ENCODE measurements at places on chromosomes 4 and X.

- DNase-seq: no peak
Measured at GRCh38 chr4:560061-560460, 16.0 kb downstream of the TMEM271 start.

GRCh38 chr4:23877758-23878229 lies 12.1 kb downstream of the PPARGC1A start:
- no peak for DNase-seq

DNA sequence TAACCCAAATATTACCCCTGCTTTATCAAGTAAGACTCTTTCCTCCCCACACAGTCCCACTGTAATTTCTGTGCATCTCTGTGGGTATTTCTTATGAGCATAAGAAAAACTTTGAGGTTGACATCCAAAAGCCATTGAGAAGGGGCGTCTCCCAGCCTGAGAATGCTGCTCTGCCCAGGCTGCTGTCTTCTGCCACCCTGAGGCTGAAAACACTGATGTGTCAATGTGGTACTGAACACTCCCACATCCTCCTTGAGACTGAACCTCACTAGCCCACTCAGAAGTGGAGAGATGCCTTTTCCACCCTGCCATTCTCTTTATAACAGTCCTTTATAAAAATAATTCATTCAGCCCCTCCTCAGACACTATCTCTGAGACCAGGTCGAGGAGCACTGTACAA lies 120.8 kb downstream of the SMIM20 start:
- no peak for DNase-seq

DNA sequence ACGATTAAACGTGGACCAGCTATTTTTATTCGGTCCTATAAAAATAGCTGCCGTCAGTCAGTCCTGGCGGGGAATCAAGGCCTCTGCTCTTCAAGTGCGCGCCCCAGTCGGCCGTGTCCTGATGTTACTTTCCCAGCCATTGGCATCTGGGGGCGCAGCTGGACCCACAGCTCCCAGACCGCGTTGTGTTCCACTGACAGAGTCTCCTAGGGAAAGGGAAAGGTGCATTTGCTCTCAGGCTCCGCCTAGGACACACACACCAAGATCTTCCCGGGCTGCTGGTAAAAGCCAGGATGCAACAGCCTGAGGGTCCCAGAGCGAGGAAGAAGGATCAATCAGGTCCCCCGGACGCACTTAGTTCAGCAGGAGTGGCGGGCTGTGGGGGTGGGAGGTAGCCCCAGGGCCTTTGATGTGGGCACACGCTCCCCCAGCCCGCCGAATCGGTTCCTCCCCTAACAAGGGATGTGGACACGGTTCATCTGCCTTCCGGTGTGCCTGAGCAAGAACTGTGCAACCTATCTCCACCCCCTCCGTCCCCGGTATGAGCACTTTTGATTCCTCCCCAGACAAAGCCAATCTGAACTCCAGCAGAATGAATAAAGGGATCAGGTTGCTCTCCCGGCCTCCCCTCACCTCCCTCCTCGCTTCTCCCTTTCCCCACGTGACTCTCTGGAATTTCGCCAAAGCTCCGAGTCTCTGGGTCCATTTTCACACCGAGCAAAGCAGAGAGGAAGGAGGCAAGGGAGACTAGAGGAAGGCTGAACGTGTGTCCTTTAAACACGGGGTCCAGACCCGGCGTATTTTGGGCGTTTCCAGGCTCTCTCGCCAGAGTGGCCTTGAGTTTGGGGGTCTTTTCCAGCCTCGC lies 626 bp upstream of the FRAS1 start:
- peak; percentile 10 for DNase-seq

- no peak for DNase-seq
Measured at GRCh38 chr4:56704089-56704871, 23.2 kb upstream of the HOPX start.

- no peak for DNase-seq
Measured at GRCh38 chr4:4860600-4861389, 1.3 kb downstream of the MSX1 start.

- no peak for DNase-seq
Measured at GRCh38 chr4:183185018-183185417, 86.0 kb downstream of the WWC2 start.

GRCh38 chrX:142089193-142089592 lies 115.9 kb downstream of the MAGEC2 start:
- no peak for DNase-seq

- DNase-seq: no peak
Measured at GRCh38 chr4:3769642-3770184, 3.5 kb downstream of the ADRA2C start.

DNA sequence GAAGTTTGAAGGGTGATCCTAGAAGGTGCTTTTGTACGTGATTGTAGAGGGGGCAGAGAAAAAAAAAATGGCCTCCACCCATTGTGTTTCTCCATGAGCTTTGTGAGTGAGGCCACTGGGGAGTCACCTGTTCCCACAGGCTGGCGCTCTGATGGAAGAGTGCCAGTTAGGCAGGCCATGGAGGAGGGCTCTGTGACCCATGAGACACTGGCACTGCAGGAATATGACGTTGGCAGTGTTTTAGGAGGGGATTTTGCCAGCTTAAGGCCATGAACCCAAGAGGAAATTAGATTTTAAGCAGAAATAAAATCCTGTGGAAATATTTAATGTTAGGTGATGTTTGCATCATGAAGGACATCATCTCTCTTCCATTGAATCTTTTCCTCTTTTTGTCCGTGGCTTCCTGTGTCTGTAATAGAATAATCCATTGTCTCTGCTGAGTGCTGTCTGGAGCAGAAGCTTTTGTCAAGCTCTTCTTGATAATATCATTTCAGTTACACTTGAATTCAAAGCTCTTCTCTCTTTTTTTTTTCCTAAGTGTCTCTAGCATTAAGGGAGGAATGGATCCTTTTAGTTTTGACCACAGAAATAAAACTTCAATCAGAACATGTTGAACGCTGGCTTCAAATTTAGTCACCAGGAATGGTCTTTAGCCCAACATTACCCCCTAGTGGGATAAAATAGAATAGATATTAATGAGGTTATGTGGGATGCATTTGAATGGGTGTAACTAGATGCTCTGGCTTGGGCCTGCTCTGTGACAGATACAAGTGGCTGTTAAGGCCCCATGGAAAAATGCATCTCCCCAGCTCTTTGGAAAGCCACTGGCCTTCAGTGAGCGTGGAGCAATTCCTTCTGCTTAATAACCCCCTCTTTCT lies 41.0 kb upstream of the UCP1 start:
- DNase-seq: no peak

DNA sequence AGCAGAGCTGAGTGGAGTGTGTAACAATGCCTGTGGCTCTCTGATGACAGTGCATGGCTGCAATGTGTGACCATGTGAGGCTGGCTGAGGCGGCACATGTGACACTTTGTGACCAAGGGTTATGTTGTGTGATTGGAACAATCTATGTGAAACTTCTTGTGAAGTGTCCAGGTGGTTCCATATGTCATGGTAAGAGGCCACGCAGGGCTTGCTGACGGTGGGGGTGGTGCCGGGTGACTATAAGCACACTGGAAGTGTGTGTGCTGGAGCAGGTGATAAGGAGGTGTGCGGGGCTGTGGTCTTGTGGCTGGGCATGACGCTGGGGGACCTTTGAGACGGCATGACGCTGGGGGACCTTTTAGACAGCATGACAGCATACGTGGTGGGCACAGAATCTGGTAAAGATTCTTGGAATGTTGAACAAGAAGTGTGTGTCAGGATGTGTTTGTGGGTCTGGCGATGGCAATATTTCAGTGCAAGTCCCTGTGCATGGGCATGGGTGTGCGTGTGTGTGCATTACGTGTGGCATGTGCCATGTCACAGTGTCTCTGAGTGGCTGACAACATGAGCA lies 7.4 kb upstream of the HDAC6 start:
- no peak for DNase-seq

GRCh38 chr4:158724637-158725036 lies 1.4 kb upstream of the PPID start:
- DNase-seq: no peak

DNA sequence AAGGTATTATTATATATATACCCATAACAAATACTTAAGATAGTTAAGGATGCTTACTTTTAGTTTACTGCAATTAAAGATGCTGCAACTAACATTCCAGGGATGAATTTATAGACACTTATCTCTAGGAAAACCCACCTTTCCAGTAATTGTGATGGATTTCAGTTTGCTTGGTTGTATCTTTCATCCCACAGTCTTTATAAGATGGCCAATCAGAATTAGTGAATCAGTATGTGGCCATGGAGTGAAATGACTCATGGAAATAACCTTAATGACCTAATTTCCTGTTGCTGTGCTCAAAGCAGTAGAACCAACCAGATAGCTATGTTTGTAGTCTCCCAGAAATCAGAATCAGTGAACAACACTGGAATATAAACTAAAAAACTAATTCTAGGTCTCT lies 26.4 kb downstream of the MOSPD2 start:
- DNase-seq: peak; percentile 65

GRCh38 chrX:4240541-4241194 lies 527.2 kb upstream of the PRKX start:
- DNase-seq: no peak

GRCh38 chr4:54542540-54543041 lies 115.2 kb upstream of the KIT start:
- no peak for DNase-seq

DNA sequence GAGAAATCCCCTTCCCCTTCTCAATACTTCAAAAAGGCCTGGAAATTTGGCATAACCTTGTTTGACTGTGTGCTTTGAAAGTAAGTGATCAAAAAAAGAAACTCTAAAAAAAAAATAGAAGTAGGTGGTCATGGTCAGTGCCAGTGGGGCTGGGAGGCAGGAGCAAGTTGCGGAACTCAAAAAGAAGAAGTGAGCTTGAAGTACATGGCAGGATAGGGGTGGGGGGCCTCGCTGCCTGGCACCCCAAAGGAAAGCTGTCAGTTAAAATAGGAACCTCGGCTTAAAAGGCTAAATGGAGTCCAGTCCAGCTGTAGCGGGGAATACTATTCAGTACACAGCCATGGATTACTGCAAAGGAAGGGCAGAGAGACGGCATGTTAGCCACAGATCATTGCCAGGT lies 12.2 kb upstream of the NKRF start:
- no peak for DNase-seq

- no peak for DNase-seq
Measured at GRCh38 chrX:10467793-10468192, 152.6 kb downstream of the MID1 start.

GRCh38 chr4:184150102-184150839 lies 67.4 kb downstream of the ENPP6 start:
- DNase-seq: no peak

DNA sequence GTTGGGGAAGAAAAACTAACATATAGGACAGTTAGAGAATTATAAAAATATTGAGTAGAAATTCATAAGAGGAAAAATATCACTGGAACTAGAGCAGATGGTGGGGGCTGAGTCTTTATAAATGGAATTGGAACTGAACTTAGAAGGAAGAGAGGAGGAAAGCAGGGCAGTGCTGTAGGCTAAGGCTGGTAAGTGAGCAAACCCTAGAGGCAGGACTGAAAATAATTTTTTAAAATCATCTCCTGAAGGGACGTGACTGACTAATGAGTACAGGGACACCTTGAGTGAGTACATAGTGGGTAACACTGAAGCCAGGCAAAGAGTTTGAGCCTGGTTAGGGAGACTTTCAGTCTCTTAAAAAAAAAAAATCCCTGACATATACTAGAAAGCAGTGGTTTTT lies 63.3 kb downstream of the GALNT7 start:
- DNase-seq: peak; percentile 39

DNA sequence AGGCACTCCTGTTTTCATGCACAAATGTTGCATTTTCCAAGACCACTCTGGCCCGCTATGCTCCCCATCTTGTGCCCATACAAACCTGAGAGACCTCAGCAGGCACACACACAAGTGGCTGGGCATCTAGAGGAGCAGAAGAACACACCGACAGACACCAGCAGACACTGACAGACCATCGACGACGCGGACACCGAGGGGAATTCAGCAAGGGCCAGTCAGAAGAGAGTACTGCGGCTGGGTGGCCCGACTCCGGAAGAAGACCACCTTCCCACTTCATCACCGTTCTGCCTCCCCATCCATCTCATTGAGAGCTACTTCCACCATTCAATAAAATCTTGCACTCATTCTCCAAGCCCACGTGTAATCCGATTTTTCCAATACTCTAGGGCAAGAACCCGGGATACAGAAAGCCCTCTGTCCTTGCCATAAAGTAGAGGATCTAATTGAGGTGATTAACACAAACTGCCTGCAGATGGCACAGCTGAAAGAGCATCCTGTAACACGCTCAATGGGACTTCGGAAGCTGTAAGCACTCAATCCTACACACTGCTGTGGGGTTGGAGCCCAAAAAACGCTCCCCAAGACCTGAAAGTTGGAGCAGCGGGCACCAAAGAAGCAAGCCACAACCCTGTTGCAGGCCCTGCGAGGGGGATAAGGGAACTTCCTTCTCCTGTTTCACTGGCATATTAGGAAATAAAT lies 780.9 kb downstream of the ARAP2 start:
- no peak for DNase-seq

- no peak for DNase-seq
Measured at GRCh38 chrX:118222421-118222820, 105.8 kb upstream of the KLHL13 start.

DNA sequence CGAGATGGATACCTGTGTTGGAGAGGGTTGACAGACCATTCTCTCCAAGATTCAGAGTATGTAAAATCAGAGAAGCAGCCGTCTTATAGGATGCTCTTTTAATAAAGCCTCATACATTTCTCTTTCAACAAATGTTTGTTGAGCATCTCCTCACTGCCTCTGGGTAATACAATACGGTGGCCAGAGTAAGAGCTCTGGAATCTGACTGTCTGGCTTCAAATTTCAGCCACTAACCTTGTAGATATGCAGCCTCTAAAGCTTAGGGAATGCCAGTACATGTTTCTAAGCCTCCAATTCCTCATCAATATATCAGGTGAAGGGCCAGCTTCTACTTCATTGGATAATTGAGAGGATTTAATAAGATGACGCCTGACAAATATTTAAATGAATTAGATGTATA lies 61.3 kb downstream of the CLNK start:
- DNase-seq: peak; percentile 21

- DNase-seq: peak; percentile 82
Measured at GRCh38 chr4:101356928-101357327, 9.6 kb upstream of the PPP3CA start.

DNA sequence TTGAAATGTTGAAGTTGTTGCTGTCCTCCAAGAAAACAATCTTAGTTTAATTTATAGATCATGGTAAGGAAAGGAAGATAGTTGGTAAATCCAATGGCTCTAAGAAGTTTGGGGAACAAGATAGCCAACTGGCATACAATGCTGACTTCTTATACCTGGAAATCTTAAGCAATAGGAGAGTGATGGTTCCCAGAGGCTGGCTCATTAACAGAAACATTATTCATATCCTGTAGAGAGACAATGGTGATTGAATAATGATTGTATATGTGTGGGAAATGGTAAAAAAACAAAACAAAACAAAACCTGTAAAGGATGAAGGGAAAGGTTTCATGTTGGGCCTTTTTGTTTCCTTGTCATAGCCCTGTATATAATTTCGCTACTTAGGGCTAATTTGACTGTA lies 174.9 kb upstream of the CTSO start:
- no peak for DNase-seq

- peak; percentile 31 for DNase-seq
Measured at GRCh38 chr4:174173360-174173759, 110.1 kb downstream of the FBXO8 start.

- no peak for DNase-seq
Measured at GRCh38 chr4:99943904-99944437, 2.4 kb downstream of the DNAJB14 start.

All from HCEC 1CT (cell line).